T follicular helper cell (primary cell): ENCODE measurements at places on chromosomes 7 and 10.

DNA sequence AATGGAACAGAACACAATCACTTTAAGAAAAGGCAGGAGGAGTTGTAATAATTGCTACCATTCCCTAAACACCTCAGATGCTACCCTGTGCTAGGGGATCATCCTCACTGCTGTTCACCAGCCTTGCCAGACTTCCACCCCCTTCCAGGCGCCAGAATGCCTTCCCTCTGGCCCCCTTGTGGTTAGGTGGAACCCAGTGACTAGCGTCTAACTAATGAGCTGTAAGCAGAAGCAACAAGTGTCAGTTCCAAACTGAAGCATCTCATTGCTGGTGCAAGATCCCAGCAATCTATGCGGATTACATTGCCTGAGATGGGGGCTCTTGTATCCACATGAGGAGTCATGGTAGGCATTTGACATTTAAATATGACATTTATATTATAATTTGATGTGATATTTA lies 86.6 kb downstream of the FRMD4A start:
- no peak for DNase-seq

DNA sequence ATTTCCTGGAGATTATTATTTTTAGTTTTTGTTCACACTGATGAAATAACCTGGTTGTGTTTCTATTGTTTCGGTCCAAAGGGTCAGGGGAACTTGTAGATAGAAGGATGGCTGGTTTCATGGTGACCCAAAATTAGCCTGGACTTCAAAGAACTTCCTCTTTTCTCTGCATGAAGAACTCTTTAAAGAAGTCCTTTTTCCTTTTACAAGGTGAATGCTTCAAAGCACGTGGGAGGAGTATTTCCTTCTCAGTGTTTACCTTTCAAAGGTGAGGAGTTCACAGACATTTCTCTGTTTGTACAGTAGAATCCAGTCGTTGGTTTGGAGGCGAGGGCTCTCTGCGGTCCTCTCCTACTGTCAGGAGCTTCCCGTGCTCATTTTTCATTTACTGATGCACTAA lies 561.7 kb downstream of the GATA3 start:
- DNase-seq = no peak

GRCh38 chr7:5528071-5528814 lies 104.6 kb upstream of the TNRC18 start:
- DNase-seq = no peak

DNA sequence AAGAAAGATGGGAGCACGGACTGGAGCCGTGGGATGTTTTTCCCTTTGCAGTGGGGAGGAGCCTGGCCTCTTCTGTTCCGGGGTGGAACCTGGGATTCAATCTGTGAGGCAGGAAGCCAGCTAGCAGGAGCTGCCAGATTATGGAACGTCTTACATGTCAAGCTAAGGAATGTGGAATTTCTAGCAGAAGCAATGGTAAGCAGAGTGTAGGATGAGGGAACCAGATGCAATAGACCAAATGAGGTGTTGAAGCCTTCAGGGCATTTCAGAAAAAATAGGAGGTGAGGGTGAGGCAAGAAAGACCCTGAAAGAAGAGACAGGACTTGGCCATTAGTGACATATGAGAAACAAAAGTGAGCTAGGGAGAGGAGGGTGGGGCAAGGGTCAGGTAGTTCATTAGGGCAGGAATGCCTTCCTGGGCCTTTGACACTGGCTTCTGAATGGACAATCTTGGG lies 105.5 kb downstream of the CHN2 start:
- DNase-seq = no peak

GRCh38 chr7:18003286-18003994 lies 24.2 kb downstream of the PRPS1L1 start:
- no peak for DNase-seq

GRCh38 chr7:88452646-88453045 lies 146.0 kb upstream of the STEAP4 start:
- no peak for DNase-seq

GRCh38 chr7:50937727-50938126 lies 155.0 kb upstream of the GRB10 start:
- DNase-seq = no peak

DNA sequence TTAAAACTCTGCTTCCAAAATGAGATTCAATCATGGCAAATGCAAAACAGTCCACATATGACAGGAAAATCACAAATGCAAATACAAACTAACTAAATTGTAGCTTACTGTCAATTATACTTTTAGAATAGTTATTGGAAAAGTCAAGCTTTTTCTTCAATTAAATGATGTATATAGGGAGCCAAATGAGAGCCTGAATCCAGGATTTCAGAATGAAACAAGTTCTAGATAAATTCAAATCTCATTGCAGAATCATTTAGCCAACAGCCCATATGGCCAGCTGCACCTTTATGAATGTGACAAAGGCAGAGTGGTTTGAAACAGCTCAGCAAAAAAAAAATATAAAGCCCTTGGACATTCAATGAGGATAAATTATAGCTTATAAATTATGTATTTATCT lies 82.2 kb upstream of the SCIN start:
- DNase-seq = no peak

DNA sequence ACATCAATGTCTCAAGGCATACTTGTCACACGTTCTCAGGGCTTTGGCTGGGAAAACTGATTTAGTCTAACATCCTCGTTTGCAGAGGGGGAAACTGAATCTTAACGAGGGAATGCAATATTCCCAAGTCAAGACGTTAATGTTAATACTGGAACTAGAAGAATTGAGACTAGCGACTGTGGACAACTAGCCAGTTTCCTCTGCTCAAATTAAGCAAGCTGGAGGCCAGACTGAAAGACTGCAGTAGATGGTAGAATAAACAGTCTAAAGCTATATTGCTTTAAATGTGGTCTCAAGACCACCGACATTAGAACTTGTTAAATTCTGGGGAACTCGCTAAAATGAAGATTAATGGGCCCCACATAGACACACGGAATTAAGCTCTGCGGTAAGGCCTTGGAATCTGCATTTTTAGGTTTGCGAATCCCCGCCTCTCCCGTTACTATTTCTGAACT lies 639 bp upstream of the TFAM start:
- DNase-seq = no peak

- no peak for DNase-seq
Measured at GRCh38 chr7:151822541-151823181, 54.3 kb downstream of the PRKAG2 start.

- no peak for DNase-seq
Measured at GRCh38 chr10:62205750-62206399, 62.8 kb downstream of the RTKN2 start.

DNA sequence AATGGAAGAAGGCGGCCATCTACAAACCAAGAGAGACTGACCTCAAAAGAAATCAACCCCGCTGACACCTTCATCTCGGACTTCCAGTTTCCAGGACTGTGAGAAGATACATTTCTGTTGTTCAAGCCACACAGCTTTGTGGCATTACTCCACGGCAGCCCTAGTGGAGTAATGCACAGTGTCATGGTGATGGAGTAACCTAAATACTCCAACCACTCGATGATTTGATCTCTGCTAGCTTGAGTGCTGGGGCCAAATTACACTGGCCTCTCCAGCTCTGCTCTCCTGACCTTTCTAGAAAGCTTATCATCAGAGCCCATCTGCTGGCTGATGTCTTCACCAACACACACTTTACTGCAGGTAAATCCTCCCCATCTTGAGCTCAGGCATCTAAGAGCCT lies 52.2 kb downstream of the GALNT17 start:
- no peak for DNase-seq

DNA sequence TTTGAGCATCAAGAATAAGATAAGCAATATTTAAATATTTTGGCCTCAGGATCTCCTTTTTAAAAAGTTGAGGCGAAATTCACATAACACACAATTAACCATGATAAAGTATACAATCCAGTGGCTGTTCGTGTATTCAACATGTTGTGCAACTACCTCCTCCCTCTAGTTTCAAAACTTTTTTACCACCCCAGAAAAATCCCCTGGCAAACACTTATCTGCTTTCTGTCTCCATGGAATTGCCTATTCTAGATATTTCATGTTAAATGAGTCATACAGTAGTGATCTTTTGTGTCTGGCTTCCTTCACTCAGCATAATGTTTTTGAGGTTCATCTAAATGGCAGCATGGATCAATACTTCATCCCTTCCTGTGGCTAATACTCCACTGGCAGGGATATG lies 31.8 kb upstream of the IL15RA start:
- no peak for DNase-seq

GRCh38 chr10:26380815-26381214 lies 57.3 kb upstream of the APBB1IP start:
- DNase-seq = no peak

DNA sequence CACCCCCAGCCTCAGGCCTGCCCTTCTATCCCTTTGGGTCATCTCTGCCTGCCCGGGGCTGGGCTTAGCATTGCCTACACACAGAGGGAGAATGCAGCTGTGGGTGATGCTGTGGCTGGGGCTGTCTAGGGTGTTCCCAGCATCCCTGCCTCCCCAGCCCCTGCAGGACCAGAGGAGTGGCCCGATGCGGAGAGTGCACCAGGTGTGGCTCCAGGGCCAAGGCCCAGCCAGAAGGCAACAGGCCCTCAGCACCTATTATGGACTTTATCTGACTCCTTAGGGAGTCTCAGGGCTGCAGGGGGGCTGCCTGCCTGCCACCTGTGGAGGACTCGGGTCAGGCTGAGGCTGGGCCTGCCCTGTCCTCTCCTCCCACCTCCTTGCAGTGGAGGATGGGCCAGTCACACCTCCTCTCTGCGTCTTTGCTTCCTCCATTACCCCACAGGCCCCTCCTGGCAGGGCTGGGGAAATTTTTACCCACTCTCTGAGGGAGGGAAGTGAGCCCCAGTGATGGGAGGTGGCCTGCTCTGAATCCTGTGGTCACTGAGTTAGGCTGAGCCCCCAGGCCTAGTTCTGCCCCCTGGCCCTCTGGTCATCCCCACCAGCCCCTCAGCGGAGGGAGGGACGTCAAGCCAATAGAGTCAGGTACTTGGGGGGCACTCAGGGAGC lies 92.9 kb upstream of the PCBD1 start:
- DNase-seq = no peak

- no peak for DNase-seq
Measured at GRCh38 chr7:106042196-106042611, 69.9 kb downstream of the SYPL1 start.

DNA sequence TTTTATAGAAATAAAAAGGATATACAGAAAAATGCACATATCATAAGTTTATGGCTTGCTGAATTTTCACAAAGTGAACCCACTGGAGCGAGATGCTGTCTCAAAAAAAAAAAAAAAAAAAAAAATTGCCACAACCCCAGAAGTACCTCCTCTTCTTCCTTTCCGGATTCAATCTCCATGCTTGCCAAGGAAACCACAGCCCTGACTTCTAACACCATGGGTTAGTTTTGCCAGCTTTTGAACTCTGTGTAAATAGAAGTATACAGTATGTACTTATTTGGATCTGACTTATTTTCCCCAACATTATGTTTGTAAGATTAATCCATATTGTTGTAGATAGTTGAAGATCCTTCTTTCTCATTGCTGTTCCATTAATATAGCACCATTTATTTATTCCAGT lies 40.0 kb downstream of the FANK1 start:
- no peak for DNase-seq

DNA sequence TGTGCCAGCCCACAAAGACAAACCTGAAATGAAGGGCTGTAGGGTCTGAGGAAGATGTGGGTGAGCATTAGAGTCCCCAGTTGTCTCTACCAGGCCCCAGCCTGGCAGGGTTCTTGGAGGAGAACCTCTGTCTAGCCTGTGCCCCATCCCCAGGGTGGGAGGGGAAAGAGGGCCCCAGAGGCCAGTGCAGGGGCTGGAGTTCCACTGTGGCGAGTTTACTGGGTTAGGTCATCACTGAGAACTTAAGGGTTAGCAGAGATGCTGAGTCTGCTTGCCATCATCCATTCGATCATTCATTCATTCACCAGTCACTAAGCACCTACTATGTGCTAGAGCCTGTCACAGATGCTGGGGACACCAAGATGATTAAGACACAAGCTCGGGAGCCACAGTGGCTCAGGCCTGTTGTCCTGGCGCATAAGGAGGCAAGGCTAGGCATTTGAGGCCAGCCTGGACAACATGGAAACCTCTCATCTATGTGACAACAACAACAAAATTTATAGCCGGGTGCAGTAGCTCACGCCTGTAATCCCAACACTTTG lies 2.6 kb downstream of the ANKRD2 start:
- DNase-seq = no peak

- no peak for DNase-seq
Measured at GRCh38 chr7:143258831-143259230, 4.4 kb upstream of the GSTK1 start.

GRCh38 chr10:27448921-27449320 lies 55.2 kb upstream of the RAB18 start:
- no peak for DNase-seq

GRCh38 chr7:141593134-141593533 lies 41.9 kb downstream of the AGK start:
- DNase-seq = no peak

- no peak for DNase-seq
Measured at GRCh38 chr10:72687035-72687434, 4.9 kb upstream of the MCU start.

DNA sequence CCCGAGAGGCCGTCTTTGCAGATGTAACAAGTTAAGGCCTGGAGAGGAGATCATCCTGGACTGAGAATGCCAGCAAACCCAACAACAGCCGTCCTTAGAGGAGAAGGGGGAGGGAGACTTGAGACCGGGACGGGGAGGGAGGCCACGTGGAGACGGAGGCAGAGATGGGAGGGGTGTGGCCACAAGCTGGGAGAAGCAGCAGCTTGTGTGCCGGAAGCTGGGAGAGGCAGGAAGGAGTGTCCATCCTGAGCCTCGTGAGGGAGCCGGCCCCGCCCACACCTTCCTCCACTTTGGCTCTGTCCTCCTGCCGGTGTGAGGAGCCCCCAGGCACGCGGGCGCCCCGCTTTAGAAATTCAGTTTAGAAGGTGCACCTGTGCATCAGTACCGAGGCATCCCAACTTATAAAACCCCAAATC lies 95.7 kb downstream of the DNAJB6 start:
- DNase-seq = no peak

GRCh38 chr7:2880874-2881533 lies 36.9 kb upstream of the GNA12 start:
- no peak for DNase-seq

GRCh38 chr10:102281102-102281487 lies 35.8 kb downstream of the GBF1 start:
- no peak for DNase-seq

GRCh38 chr7:12653518-12653917 lies 33.9 kb upstream of the ARL4A start:
- no peak for DNase-seq

GRCh38 chr7:100914879-100915447 lies 19.3 kb upstream of the ACHE start:
- DNase-seq = no peak

GRCh38 chr7:78197447-78197846 lies 398.9 kb downstream of the PHTF2 start:
- no peak for DNase-seq

DNA sequence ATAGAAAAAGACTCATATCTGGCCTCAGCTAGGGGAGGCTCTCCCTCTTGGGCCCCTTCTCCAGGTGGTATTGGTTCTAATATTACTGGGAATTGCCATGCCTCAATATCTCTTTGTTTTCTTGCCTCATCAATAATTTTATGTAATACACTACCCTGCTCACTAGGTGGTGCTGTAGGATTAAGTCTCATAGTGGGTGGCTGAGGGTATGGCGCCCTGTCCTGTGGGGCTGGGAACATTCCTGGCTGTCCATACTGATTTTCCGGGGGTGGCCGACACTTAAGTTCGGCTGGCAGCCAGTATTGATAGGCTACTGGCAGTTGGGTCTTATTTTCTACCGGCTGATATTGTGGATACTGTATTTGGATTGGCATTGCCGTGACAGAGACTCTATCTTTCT lies 9.0 kb upstream of the TAS2R3 start:
- DNase-seq = no peak

GRCh38 chr10:121800146-121800545 lies 127.7 kb downstream of the ATE1 start:
- no peak for DNase-seq

GRCh38 chr7:138848056-138848980 lies 50.3 kb upstream of the ATP6V0A4 start:
- no peak for DNase-seq
